ENCODE measurements at places on chromosomes 7 and 10. TPM values are rescaled to one million over a fixed set of nuclear protein-coding genes. Genes with fewer than 3 reads are reported as not detected.

PAX2 gene
- not detected for total RNA-seq

PTPN20 gene
- 0.33 TPM for total RNA-seq

EPHA1 gene
- under 0.01 TPM for total RNA-seq

IRF5 gene
- 0.33 TPM for total RNA-seq
